Gastroesophageal sphincter (tissue), 4 donors: ENCODE measurements at places on chromosomes 11 and 22.

DNA sequence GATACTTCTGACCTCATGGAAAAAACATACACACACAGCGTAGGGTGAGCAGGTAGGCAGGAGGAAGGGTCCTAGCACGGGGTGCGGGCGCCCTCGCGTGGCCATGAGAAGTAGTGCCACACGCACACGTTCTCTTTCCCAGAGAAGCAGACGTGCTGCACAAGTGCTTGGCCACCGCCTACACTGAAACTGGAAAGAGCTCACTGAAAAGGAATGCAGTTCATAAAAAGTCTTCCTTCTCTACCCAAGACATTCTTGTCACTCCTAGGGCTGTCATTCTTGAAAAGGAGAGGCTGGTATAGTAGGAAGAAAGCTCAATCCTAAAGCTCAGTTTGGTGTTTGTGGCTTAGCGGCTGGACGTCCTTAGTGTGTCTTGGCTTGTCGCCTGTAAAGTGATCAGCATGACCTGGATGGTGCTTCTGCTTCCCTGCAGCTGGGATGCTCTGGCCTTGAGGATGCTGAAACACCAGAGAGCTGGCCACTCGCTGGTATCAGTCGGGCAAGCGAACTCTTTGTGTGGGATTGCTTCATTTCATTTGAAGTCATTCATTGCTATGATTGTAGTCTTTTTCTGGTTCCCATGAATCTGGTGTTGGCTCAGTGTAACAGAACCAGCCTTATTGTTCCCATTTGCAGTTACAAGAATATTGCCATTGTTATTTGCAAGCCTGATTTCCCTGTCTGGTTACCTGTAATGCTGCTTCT, 303.8 kb downstream of the NTM start:
- peak; percentile 74 for ATAC-seq

- no peak for ATAC-seq
Measured at GRCh38 chr11:102395720-102396393, 48.8 kb downstream of the BIRC2 start.

DNA sequence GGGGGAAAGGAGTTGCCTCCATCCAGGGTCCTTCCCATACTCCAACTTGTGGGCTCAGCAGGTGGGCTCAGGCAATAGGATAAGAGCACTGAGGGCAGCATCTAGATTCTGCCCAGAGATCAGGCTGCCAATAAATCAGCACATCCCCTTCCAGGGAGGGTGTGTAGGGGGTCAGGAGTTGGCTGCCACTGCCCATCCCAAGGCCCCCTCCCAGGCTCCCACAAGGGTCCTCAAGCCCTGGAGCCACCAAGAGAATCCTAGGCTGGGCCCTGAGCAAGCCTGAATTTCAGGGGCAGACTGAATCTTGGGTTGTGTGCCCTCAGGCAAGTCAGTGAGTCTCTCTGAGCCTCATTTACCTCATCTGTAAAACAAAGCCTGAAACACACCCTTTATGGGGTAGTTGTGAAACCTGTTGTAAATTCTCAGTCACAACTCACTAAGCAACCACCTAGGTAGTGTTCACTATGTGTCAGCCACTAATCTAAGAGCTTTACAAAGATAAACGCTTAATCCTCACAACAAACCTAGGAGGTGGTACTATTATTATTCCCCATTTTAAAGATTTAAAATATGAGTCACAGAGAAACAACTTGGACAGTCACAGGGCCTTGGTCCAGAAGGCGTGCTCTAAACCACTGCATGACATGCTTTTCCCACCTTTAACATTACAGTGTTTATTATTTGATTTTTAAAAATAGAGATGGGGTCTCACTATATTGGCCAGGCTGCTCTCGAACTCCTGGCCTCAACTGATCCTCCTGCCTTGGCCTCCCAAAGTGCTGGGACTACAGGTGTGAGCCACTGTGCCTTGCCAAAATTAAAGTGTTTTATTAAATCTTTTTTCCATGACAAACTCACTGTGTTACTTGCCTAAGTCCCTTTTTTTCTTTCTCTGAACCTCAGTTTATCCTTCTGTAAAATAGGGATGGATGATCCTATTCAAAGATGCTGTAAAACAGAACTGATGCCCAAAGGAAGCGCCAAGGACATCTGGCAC, 36.2 kb downstream of the LMO1 start:
- ATAC-seq, result no peak

GRCh38 chr22:44086271-44087088, 62.4 kb downstream of the PARVB start:
- ATAC-seq, result peak; percentile 77

DNA sequence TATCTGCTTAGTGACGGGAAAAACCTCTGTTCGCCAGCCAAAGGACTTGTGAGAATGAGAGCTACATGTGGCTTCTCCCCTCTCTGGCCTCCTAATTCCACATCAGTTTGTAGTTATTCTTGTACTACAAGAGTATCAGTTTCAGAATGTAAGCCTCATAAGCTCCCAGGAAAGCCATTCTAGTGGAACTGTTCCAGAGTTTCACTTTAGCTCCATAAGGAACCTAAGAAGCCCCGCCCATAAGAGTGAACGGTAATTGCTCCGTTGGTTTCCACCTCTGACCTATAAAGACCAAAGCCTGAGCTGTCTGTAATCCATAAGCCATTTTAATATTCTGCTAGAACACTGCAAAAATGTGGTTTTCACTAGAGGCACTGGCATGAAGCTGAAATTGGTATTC, 53.0 kb downstream of the SIK3 start:
- no peak for ATAC-seq

DNA sequence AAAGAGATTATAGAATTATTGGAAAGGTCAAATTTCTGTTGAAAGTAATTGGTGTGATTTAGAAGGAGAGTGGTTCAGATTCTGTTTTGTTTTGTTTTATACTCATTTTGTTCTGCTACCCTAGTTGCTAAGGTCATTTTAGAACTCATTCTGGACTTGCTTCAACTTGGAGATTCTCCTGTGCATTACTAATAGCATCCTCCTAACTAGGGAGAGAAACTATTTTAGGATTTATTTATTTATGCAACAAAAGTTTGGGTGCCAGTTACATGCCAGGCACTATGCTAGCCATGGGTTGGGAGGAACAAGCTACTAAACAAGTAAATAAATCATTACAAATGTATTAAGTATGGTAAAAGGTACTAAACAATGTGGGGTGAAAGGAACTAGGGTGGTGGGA, 84.0 kb downstream of the YAP1 start:
- no peak for ATAC-seq

GRCh38 chr22:31614781-31615490, 47.1 kb downstream of the PISD start:
- no peak for ATAC-seq

GRCh38 chr11:8235925-8236324, 27.8 kb downstream of the LMO1 start:
- no peak for ATAC-seq

GRCh38 chr11:63985812-63986155, 454 bp upstream of the OTUB1 start:
- no peak for ATAC-seq

GRCh38 chr11:47924184-47924691, 56.1 kb upstream of the PTPRJ start:
- no peak for ATAC-seq

- ATAC-seq, result no peak
Measured at GRCh38 chr11:36627471-36627870, 29.4 kb upstream of the RAG2 start.

- ATAC-seq, result no peak
Measured at GRCh38 chr11:57604296-57605027, 7.0 kb downstream of the SERPING1 start.

DNA sequence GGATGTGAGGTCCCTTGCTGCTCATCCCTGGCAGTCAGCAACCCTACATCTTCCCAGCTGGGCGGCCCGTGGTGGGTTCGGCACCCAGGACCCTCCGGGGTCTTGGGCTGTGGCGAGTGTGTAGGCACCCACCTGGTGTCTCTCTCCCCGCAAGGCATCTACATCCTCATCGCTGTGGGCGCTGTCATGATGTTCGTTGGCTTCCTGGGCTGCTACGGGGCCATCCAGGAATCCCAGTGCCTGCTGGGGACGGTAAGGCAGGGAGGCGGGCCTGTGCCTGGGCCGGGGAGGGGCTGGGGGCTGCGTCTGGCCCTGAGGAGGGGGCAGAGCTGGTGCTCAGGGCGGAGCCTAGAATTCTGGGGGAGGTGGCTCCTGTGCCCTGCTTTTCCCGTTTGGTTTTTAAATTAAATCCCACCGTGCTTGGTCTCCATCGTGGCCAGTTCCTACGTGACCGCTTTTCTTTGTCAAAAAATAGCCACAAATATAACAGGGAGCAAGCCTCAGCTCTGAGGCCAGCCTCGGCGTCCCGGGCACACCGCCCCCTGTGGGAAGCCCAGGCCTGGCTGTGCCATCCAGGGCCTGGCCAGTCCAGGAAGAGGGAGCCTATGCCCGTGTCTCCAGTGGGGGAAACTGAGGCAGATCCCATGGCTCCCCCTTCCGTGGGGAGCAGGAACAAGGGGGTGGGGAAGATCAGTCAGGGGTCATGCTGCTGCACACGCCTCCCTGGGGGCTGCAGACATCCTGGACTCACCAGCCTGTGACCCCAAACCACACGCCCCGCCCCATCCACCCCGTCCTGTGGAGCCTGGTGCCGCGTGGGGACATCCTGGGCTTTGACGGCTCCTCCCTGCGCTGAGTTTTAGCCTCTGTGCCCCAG, 6.4 kb upstream of the TSSC4 start:
- ATAC-seq, result no peak

GRCh38 chr11:119699227-119699626, 29.8 kb downstream of the NECTIN1 start:
- peak; percentile 73 for ATAC-seq

DNA sequence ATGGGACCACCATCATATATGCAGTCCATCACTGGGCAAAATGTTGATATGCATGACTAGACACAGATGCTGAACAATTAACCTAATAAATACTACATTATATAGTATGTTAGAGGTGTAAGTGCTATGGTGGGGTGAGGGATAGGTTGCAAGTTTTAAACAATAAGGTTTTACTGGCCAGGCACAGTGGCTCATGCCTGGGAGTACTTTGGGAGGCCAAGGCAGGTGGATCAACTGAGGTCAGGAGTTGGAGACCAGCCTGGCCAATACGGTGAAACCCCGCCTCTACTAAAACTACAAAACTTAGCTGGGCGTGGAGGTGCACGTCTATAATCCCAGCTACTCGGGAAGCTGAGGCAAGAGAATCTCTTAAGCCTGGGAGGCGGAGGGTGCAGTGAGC, 28.1 kb downstream of the F2 start:
- no peak for ATAC-seq

GRCh38 chr11:107275632-107276031, 182.0 kb downstream of the CWF19L2 start:
- ATAC-seq, result no peak

DNA sequence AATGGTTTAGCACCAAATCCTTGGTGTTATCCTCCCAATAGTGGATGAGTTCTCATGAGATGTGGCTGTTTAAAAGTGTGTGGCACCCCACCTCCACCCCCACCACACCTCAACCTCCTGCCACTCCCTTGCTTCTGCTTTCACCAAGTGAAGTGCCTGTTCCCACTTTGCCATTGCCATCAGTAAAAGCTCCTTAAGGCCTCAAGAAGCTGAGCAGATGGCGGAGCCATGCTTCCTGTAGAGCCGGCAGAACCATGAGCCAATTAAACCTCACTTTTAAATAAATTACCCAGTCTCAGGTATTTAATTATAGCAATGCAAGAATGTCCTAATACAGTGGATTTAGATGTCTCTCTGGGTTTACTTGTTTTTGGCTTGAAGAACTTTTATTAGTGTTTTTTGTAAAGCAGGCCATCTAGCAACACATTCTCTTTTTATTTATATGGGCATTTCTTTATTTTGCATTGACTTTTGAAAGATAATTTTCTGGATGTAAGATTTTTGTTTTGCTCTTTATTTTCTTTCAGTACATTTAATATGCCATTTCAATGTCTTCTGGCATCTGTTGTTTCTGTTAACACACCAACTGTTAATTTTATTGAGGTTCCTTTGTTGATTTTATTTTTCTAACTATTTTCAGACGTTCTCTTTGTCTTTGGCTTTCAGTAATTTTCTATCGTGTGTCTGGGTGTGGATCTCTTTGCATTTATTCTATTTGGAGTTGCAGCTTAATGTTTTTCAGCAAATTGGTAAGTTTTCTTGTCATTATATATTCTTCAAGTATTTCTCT, 724.5 kb upstream of the CNTN5 start:
- ATAC-seq, result no peak

DNA sequence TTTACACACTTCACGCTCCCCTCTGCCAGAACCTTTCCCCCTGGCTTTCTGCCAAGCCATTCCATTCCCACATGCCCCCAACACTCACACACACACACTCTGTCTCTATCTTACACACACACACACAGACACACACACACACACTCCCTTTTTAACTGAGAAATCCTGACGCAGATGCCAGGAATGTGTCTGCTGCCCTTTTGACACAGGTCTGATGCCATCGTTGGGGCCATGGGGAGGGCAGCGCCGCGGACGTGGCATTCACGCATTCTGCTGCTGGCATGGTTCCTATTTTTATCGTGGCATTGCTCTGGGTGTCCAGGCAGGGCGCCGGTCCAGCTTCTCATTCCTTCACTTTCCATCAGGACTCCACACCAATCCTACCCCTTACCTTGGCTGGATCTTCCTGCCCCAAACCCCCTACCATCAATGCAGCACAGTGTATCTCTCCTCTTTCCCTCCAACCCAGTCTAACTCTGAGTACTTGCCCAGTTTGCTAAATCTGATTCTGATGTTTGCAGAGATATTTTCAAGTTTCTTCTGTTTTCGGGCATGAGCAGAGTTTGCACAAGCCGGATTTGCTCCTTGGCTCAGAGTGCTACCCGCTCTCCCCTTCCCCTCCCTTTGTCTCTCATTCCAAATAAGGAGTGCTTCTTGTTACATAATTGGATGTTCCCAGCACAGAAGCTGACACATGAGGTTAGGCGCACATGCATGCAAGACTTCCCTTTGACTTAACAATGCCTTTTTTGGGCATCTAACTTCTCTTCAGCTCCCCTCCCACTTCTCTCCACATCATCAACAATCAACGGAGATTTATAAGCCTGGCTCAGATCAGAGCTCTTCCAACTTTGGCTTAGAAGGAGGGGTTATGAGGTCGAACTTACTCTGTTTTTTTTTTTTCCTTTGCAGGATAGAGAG, 18.8 kb downstream of the SNX19 start:
- ATAC-seq, result peak; percentile 92

- peak; percentile 77 for ATAC-seq
Measured at GRCh38 chr11:65915821-65916251, 3.0 kb downstream of the C11orf68 start.

- no peak for ATAC-seq
Measured at GRCh38 chr22:48405741-48406140, 1421.9 kb downstream of the BRD1 start.

GRCh38 chr11:109018639-109019038, 353.8 kb downstream of the DDX10 start:
- no peak for ATAC-seq

GRCh38 chr11:120646206-120646605, 134.7 kb downstream of the GRIK4 start:
- ATAC-seq, result no peak

GRCh38 chr11:95152876-95153856, 63.5 kb downstream of the ENDOD1 start:
- no peak for ATAC-seq

GRCh38 chr11:127843483-127844396, 743.6 kb downstream of the ETS1 start:
- no peak for ATAC-seq

DNA sequence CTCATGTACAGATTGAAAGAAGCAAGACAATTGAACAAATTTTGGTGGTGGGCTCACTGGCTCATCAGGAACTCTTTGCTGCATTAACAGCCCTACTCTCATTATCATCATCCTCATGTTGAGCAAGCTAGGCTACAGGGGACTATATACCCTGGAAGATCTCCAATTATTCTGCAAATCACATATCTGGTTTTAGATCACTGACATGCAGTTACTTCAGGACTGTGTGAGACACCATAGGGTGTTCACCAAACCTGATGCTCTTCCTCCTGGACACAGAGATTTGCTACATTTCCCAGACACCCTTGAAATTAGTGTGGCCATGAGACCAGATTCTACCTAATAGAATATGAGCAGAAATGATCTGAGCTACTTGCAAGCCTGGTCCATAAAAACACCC, 23.0 kb upstream of the ME3 start:
- no peak for ATAC-seq
